Activated CD4-positive, alpha-beta T cell treated with anti-CD3 and anti-CD28 coated beads for 1 hour (primary cell): ENCODE measurements at places on chromosomes 5 and 9.

- no peak for DNase-seq
These were observed 290.5 kb upstream of the ITGA1 start for GRCh38 chr5:52497133-52497693.

GRCh38 chr9:100990605-100991381, 37.7 kb upstream of the PLPPR1 start:
- no peak for DNase-seq

- no peak for DNase-seq
These were observed 11.2 kb downstream of the SEMA4D start for GRCh38 chr9:89486681-89487080.

- DNase-seq = no peak
These were observed 252.2 kb downstream of the GOLPH3 start for GRCh38 chr5:31921852-31922305.

GRCh38 chr5:32684260-32684659, 26.9 kb upstream of the NPR3 start:
- DNase-seq = no peak
